ENCODE measurements at places on chromosomes 12 and 14. TPM values are rescaled to one million over a fixed set of nuclear protein-coding genes. Genes with fewer than 3 reads are reported as not detected.
A peak's percentile ranks its signal among the peaks of the same experiment; 100 is the strongest.

DNA sequence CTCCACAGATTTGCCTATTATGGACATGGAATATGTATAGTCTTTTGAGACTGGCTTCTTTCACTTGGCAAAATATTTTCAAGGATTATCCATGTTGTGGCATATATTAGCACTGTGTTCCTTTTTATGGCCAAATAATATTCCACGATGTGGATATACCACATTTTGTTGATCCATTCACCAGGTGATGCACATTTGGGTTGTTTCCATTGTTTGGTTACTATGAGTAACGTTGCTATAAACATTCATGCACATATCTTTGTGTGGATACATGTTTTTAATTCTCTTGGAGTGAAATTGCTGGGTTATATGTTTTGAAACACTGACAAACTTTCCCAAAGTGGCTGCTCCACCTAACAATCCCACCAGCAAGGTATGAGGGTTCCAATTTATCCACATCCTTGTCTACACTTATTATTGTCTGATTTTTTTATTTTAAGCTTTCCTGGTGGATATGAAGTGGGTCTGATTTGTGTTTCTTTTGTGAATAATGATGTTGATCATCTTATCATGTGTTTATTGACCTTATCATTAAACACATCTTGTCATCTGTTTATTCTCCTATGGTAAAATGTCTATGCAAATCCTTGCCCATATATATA lies 116.2 kb upstream of the FRMD6 start:
- DNase-seq: no peak

The PRH2 gene
- not detected for total RNA-seq

DNA sequence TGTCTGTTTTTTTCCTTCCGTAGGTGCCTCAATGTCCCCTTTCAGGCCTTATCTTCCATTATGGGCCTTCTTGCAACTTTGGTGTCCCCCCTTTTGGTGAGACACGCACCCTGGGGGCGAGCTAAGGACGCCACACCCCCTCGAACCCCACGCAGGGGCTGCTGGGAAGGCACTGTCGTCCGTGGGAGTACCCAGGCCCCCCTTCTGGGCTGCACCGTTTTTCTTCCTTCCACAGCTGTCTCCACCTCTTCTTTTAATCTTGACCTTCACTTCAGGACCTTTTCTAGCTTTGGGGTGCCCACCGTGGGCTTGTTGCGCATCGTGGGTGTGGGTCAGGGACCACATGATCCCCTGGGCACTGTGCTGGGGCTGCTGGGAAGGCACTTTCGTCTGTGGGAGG lies 271.8 kb downstream of the ALG10 start:
- no peak for DNase-seq

DNA sequence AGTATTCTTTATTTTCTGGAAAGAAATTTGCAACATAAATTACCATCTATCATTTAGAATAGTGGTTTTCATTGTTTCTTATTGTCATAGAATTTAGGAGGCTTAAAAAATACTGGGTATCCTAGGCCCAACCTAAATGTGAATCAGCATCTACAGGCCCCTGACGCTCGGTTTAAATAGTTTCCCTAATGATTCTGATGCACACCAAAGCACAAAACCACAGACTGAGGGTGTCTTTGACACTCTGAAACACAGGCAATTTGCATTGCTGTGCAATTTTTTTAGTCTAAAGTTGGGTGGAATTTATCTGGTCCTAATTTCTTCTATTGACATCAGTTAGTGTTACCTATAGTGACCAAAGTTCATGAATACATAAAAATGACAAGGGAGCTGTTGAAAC lies 87.6 kb upstream of the SSTR1 start:
- no peak for DNase-seq

The TAS2R30 gene
- 5.7 TPM for total RNA-seq

GRCh38 chr14:34184126-34184525 lies 233.3 kb upstream of the EGLN3 start:
- no peak for DNase-seq

- DNase-seq: peak; percentile 26
Measured at GRCh38 chr12:52514471-52515318, 5.5 kb downstream of the KRT5 start.

GRCh38 chr14:66196670-66197069 lies 289.5 kb upstream of the CCDC196 start:
- DNase-seq: no peak

The MEG3 gene
- total RNA-seq: 5.0 TPM

GRCh38 chr14:29310210-29310609 lies 543.6 kb downstream of the FOXG1 start:
- DNase-seq: no peak

GRCh38 chr14:54695196-54695595 lies 128.3 kb downstream of the SAMD4A start:
- no peak for DNase-seq

- no peak for DNase-seq
Measured at GRCh38 chr12:4216187-4216927, 57.2 kb upstream of the CCND2 start.

The KLRC3 gene
- not detected for total RNA-seq

The PKP2 gene
- total RNA-seq: 73.1 TPM

- DNase-seq: no peak
Measured at GRCh38 chr12:58086930-58087329, 145.6 kb downstream of the ATP23 start.

The AKAP3 gene
- 2.8 TPM for total RNA-seq

DNA sequence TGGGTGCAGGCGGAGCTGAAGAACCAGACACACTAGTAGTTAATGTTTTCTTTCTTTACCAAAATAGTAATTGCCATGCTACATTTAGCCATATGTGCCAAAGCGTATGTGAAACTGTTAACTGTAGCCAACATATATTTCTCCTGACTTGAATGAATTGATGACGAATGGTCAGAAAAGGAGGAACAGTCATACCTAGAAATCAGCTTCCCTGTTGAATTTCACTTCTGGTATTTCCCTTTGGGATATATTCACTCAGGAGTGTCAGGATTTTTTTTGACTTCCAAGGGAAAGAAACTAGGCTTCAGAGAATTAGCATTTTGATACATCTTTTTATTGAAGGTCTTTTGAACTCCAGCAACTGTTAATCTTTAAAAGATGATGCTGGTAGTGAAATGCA lies 87.0 kb downstream of the ERC1 start:
- DNase-seq: no peak

- DNase-seq: no peak
Measured at GRCh38 chr12:109443794-109444193, 33.3 kb downstream of the KCTD10 start.

The ZDHHC17 gene
- total RNA-seq: 50.6 TPM

- peak; percentile 50 for DNase-seq
Measured at GRCh38 chr12:7411343-7411742, 32.6 kb downstream of the CD163L1 start.

- DNase-seq: peak; percentile 93
Measured at GRCh38 chr12:52004042-52004648, 2.6 kb upstream of the TAMALIN start.

GRCh38 chr12:15336768-15337553 lies 14.7 kb downstream of the PTPRO start:
- DNase-seq: no peak

GRCh38 chr12:118429688-118430383 lies 53.5 kb downstream of the SUDS3 start:
- DNase-seq: no peak

- DNase-seq: no peak
Measured at GRCh38 chr12:28708918-28709371, 440.1 kb upstream of the FAR2 start.

- no peak for DNase-seq
Measured at GRCh38 chr12:106715582-106715981, 58.9 kb upstream of the RIC8B start.

- peak; percentile 81 for DNase-seq
Measured at GRCh38 chr12:120903412-120904196, 554 bp downstream of the SPPL3 start.

GRCh38 chr14:73261520-73262426 lies 24.5 kb downstream of the PAPLN start:
- no peak for DNase-seq

GRCh38 chr14:104966261-104966865 lies 11.8 kb downstream of the AHNAK2 start:
- DNase-seq: no peak

The FAM90A1 gene
- total RNA-seq: 0.40 TPM

Data from endodermal cell (in vitro differentiated cells).